ENCODE measurements at places on chromosomes 6 and 20. TPM values are rescaled to one million over a fixed set of nuclear protein-coding genes. Genes with fewer than 3 reads are reported as not detected.
A peak's percentile ranks its signal among the peaks of the same experiment; 100 is the strongest.

DNA sequence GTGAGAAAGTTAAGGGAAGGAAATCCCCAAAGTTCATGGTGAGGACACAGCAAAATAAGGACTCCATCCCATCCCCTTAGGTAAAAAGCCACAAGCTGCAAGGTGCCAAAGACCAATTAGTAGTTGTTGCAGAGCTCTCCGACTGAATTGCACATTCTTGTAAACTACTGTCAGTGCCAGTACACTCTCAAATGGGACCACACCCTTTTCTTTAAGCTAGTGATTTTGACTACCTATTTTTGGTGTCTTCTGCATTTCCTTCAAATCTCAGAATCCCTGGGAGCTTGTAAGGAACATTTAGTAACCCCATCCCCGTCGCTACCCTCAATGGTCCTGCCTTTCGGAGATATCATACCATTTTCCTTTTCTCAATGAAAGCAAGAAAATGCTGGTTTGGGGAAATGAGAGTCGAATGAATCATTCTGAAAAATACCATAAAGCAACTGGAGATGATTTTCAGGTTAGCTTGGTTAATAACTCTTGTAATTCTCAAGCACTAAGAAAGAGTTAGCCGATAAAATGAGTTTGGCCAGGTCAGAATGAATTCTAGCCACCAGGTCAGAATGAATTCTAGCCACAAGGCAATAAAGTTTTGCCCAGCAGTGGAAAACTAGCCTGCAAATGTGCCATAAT, 5.2 kb upstream of the HMGN3 start:
- DNase-seq: no peak

GRCh38 chr6:25829375-25829774, 2.5 kb downstream of the SLC17A1 start:
- DNase-seq: no peak

GRCh38 chr6:1377526-1377925, 11.8 kb upstream of the FOXF2 start:
- DNase-seq: no peak

DNA sequence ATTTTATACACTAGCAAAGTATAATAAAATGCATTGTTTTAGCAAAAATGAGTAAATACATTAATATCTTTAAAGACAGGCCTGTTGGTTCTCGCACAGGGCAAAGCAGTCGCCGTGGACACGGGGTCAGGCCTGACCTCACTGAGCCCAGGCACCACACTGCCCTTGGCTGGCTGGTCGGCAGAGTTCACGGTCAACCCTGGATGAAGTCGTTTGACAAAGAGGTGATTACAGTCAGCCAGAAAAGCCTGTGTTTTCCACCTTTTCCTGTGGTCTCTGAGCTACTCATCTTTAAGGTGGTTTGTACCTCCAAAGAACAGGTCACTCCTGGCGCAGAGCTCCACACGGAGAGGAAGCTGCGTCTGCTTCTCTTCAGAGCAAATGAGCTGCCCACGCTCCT, 191.5 kb downstream of the DLL1 start:
- peak; percentile 19 for DNase-seq

DNA sequence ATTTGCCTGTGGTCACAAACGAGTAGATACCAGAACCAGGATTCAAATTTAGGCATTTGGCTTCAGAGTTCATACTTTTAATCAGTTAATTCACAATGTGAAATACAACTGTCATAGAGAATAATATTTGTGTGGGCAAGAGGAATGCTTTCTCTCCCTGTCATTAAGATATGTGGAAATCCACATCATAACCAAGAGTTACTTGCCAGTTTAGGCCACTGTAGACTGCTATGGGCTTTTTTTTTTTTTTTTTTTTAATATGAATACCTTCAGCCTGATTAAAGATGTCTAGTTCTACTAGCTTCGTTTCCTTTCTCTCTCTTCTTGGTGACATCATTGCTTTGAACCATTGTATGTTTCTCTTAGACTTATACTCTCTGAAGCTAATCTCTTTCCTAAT, 244.9 kb downstream of the ZFAND3 start:
- no peak for DNase-seq

DNA sequence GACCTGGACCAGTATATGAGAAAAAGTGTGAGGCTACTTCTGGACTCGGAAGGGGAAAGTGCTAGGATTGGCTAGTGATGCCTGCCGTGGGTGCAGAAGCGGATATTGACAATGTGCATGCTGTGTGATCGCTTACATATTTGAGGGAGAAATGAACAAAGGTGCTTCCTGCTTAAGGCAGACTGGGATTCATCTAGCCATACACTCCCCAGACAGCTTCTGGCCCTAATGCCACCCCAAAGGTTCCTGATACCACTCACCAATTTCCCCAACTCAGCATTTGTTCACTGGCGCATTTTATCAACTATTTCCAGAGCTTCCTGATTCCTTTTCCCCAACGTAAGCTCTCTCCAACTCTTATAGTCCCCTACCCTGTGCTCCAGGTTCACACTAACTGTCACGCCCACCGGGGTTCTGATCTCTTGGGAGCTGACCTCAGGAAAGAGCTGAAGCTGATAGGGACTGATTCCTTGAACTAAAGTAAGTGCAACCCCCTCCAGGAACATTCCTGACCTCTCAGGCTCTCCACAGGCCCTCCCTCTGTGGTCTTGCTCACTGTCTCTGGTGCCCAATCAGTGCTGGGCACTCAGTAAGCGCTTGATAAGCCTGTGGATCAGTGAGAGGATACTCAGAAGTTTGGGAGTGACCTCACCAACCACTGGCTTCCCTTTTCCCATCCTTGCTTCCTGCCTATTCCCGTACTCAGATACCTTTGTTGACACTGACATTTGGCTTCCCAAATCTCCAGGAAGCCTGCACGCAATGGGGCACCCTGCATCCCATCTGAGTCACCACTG, 73.3 kb downstream of the MRPL14 start:
- DNase-seq: no peak

GRCh38 chr6:56040223-56040622, 164.8 kb upstream of the BMP5 start:
- no peak for DNase-seq

DNA sequence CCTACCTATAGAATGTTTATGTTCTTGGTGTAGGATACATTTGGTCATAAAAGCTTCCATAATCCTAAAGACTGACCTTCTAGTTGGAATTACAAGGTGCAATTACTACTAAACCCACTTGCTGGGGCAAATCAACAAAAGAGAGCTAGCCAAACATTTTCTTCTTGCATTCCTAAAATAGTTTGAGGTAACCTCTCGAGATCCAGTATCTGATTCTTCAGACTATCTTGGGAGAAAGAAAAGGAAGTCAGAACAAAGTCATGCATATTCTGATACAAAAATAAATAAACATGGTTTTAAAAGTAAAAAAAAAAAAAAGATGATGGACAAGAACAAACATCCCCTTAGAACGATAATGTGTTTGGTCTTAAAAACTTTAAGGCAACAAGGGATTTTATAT, 294.2 kb upstream of the RSPO3 start:
- DNase-seq: no peak

SNAP91 gene
- polyA plus RNA-seq: 0.97 TPM

Measured in H1 (cell line).